NCI-H2227 treated with DMSO at 0.1 percent for 48 hours (cell line): ENCODE measurements at places on chromosomes 2 and 18.

- DNase-seq, result no peak
Observed at GRCh38 chr2:145596416-145596815, 1076.5 kb upstream of the ZEB2 start.

- DNase-seq, result no peak
Observed at GRCh38 chr2:8805278-8806210, 31.9 kb downstream of the KIDINS220 start.

GRCh38 chr18:8571399-8571798, 37.8 kb upstream of the RAB12 start:
- DNase-seq, result no peak

GRCh38 chr2:136126421-136126926, 8.5 kb upstream of the CXCR4 start:
- no peak for DNase-seq

DNA sequence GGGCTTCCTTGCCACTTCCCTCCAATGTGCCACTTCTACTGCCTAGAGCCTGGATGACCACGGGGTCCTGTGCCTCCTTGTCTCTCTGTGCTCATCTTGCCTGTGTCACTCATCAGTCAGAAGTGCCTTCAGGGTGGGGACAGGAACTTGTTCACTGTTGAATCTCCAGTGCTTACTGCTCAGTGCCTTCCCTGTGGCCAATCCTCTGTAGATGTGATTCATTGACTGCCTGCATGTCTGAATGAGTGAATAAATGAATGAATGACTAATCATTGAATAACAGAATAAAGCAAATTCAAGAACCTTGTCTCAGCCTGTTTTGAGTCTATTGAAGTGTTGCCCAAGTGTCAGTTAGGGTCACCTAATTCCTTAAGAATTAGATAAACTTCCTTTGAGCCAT, 42.3 kb upstream of the FAM136A start:
- DNase-seq, result no peak

GRCh38 chr2:9964334-9964980, 13.0 kb downstream of the GRHL1 start:
- no peak for DNase-seq

DNA sequence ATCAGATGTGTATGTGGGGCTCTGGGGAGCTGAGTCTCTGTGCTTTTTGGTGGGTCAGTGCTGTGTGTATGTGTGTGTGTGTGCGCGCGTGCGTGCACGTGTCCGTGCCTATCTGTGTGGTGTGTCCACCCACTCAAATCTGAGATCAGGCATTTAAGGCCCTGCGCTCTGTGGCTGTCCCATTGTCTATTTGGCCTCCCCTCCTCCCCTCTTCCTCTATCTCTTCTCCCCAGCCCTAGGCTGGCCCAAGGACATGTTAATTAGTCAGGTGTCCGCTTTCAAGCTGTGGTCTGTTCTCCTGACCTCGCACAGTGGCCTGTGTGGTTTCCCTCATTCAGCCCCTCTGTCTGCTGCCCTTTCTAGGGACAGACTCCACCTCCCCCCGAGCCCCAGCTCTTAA, 136.4 kb downstream of the DYSF start:
- no peak for DNase-seq

- no peak for DNase-seq
Observed at GRCh38 chr2:138267161-138267901, 234.2 kb upstream of the SPOPL start.

GRCh38 chr2:223618172-223619035, 16.2 kb upstream of the SCG2 start:
- no peak for DNase-seq

- DNase-seq, result no peak
Observed at GRCh38 chr2:30620102-30620501, 173.1 kb downstream of the LCLAT1 start.

GRCh38 chr2:53820711-53821110, 33.9 kb downstream of the ERLEC1 start:
- DNase-seq, result no peak

- peak; percentile 62 for DNase-seq
Observed at GRCh38 chr18:59460072-59460420, 101.0 kb upstream of the LMAN1 start.

DNA sequence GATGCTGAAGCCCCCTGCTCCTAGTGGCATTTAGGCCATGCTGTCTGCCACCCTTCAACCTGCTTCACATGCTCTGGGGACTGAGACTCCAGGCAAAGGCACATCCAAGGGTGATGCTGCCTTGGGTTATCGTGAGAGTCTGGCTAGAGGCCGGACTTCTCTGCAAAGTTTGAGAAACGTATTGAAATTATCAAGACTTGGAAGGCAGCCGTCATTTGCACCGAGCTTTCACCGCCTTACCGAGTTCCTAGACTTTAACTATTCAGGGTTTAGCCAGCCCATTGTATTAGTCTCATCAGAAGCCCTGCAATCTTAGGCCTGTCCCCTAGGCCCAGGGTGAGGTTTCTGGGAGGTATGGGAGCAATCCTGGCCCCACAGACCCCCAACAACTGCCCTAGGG, 34.0 kb downstream of the RDH14 start:
- no peak for DNase-seq

- no peak for DNase-seq
Observed at GRCh38 chr2:44836916-44837315, 104.6 kb upstream of the SIX3 start.

DNA sequence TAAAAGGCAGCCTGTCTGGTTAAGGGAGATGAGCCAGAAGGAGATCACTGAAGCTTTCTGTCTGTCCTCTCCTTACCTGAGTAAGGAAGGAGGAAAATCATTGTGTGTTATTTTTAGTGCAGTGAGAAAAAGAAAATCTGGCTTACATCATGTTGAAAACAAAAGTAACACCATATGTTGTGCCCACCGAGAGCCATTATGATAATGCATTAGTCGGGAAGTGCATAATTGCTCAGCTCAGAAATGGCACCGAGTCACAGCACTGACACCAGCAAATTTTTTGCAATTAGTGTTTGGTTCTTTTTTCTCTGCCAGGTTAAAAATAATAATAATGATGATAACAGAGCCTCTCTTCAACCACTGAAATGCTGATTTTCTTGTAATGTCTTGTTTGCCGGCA, 46.6 kb downstream of the HNMT start:
- peak; percentile 30 for DNase-seq

- no peak for DNase-seq
Observed at GRCh38 chr2:11073776-11074175, 81.5 kb upstream of the SLC66A3 start.
